ENCODE measurements at places on chromosomes 4 and X.

DNA sequence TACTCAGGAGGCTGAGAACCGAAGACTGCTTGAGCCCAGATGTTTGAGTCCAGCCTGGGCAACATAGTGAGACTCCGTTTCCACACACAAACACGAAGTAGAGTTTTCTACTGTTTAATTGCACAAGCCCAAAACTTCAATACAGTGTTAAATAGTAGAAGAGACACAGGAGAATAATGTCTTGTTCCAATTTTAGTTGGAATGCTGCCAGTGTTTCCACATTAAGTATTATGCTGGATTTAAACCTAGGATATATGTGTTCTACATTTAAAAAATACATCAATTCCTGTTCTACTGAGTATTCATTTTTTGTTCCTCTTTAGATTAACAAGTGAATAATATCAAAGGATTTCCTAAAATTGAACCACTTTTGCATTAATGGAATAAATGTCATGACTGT is 91.3 kb downstream of the LCORL start:
- no peak for DNase-seq

DNA sequence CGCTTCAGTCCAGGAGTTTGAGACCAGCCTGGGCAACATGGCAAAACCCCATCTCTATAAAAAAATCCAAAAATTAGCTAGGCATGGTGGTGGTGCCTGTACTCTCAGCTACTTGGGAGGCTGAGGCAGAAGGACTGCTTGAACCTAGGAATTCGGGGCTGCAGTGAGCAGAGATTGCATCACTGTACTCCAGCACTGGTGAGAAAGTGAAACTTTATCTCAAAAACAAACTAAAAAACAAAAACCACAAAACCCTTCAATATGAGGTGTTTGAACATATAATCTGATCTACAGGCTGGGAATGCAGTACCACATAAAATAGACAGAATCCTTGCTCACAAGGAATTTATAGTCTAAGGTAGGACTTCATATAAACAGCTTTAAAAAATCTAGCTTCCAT is 103.9 kb downstream of the PDS5A start:
- DNase-seq = no peak

- no peak for DNase-seq
Observed at GRCh38 chr4:122914292-122914904, 8.0 kb downstream of the NUDT6 start.

DNA sequence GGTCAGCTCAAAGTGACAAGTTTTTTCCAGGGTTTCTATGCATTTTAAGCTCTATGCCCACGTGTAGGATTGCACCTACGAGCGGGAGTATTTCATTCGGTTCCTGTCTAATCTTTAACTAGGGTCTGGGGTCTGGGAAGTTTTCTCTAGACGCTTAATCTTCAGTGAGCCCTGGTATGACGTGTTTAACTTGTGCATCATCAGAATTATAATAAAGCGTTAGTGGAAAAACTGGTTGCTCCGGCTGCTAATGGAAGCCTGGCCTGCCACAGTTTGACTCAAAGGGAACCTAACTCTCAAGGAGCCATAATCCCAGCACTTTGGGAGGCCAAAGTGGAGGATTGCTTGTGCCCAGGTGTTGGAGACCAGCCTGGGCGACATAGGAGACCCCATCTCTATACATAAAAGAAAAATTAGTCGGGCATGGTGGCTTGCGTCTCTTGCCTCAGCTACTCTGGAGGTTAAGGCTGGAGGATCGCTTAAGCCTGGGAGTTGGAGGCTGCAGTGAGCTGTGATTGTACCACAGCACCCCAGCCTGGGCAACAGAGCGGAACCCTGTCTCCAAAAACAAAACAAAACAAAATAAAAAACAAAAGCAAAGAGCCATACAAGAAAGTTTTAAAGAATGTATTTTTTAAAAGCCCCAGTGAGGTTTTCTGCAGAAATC is 30.2 kb downstream of the ARSD start:
- no peak for DNase-seq

DNA sequence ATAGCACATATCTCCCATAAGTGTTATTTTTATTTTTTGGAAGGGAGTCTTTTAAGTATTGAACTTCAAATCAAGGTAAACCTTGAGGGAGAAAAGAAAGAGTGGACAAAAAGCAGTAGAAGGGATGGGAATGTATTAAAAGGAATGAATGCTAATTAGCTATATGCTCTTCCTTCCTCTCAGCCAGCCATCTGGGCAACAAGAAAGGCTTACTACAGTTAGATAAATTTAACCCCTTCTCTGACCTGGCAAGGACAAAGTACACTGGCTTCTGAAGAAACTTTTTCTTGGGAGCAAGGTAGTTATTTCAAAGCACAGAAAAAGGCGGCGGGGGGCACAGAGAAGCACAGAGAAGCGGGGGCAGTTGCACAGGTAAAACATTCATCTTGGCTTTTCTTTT is 54.6 kb downstream of the GAB1 start:
- DNase-seq = no peak

DNA sequence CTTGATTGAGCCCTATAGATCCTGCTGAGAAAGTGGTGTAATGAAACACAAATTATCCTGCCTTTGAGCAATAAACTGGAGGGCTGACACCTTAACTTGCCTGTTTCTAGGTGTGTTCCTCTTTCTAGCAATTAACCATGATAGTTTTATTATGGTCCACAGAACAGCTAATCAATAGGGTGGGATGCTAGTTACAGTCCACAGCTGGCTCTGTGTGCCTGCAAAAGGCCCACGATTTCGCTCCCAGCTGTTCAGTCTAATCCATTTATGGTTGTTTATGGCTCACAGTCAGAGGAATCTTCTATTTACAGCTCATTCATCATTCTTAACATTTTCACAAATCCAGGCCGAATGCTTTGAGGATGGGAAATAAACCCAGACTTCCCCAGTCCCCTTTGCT is 674.9 kb downstream of the SMARCA1 start:
- no peak for DNase-seq

GRCh38 chrX:20623448-20623847 is 356.7 kb upstream of the RPS6KA3 start:
- DNase-seq = no peak

GRCh38 chr4:160233141-160233540 is 1130.3 kb downstream of the RAPGEF2 start:
- no peak for DNase-seq

GRCh38 chr4:76276813-76277212 is 25.3 kb downstream of the FAM47E start:
- DNase-seq = no peak

Data from NCI-H1694 (cell line).